ENCODE measurements at places on chromosomes 5 and 9.

- H3K36me3 ChIP-seq = no peaks in the 10 kb centered on the region
- no peak overlapping the region for H3K4me3 ChIP-seq
- peaks cover 28% of the 10 kb centered on the region for H3K4me1 ChIP-seq
- DNase-seq = no peak
- H3K27me3 ChIP-seq = no peaks in the 10 kb centered on the region
- no peak overlapping the region for H3K27ac ChIP-seq
Observed at GRCh38 chr5:150321784-150322183, 19.1 kb upstream of the ARSI start.

GRCh38 chr5:7391814-7392692 lies 3.9 kb upstream of the ADCY2 start:
- peak; percentile 36 for DNase-seq
- no peak overlapping the region for H3K27ac ChIP-seq
- H3K36me3 ChIP-seq = no peaks in the 10 kb centered on the region

DNA sequence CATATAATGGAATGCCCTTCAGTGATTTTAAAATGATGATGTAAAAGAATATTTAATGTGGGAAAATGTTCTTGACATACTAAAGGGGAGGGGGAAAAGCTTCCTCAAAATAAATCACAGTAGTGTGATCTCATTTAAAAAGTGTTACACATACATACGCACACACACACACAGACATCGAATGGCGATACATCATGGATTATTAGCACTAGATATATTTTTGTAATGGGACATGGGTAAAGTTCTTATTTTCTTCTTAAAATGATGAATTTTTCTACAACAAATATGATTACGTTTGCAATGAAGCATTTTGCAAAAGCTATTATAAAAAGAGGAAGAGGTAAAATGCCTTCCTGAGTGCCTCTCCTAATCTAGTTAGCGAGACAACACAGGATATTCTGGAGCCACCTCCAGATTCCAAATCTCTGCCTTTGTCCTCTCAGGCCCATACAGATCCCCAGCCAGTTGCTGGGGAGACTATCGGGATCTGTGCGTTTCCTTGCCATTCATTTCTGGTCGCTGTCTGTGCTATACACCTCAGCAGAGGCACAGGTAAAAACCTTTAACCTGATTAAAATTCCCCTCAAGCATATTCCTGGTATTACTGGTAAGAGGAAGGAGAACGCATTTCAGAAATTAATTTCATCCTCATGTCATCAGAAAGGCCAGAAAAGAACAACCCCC lies 69.6 kb downstream of the SLC28A3 start:
- peaks cover 26% of the 10 kb centered on the region for H3K27me3 ChIP-seq
- no peak for DNase-seq
- no peak overlapping the region for H3K27ac ChIP-seq

- H3K4me3 ChIP-seq = no peak overlapping the region
- H3K4me1 ChIP-seq = peaks cover 2% of the 10 kb centered on the region
- no peaks in the 10 kb centered on the region for H3K36me3 ChIP-seq
- no peaks in the 10 kb centered on the region for H3K27me3 ChIP-seq
- DNase-seq = no peak
Observed at GRCh38 chr9:88889386-88889785, 101.9 kb upstream of the S1PR3 start.

- H3K27me3 ChIP-seq = no peaks in the 10 kb centered on the region
- peaks cover 27% of the 10 kb centered on the region for H3K4me1 ChIP-seq
- peak within 1 kb of the TSS; percentile 94 for H3K4me3 ChIP-seq
- H3K36me3 ChIP-seq = peaks cover 13% of the 10 kb centered on the region
- H3K27ac ChIP-seq = peak within 1 kb of the TSS; percentile 78
Observed at GRCh38 chr5:179806250-179807048, at the start of gene MGAT4B. TSS of gene MGAT4B (minus strand) at chr5:179806866. CDS start at chr5:179806583, 283 bp downstream.

DNA sequence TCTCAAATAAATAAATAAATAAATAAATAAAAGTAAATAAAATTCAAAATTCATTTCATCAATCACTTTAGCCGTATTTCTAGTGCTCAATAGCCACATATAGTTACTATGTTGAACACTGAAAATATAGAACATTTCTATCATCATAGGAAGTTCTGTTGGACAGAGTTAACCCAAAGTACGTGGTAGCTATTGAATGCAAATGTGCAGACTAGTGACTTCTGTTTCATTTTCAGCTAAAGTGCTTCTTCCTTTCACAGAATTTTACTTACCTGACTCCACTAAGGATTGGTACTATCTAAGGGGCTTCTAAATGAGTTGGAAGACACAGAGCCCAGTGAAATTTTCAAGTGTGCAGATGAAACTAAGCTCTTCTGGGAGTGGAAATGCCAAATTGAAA lies 1208.3 kb downstream of the MAT2B start:
- H3K27ac ChIP-seq = no peak overlapping the region
- H3K27me3 ChIP-seq = no peaks in the 10 kb centered on the region
- H3K36me3 ChIP-seq = no peaks in the 10 kb centered on the region
- DNase-seq = no peak
- no peak overlapping the region for H3K4me3 ChIP-seq

- H3K4me3 ChIP-seq = no peak overlapping the region
- DNase-seq = no peak
- H3K4me1 ChIP-seq = no peaks in the 10 kb centered on the region
- no peaks in the 10 kb centered on the region for H3K36me3 ChIP-seq
- H3K27ac ChIP-seq = no peak overlapping the region
- H3K27me3 ChIP-seq = peaks cover 4% of the 10 kb centered on the region
Observed at GRCh38 chr9:304106-304505, 89.4 kb downstream of the DOCK8 start.

GRCh38 chr9:37732952-37733351 lies 20.7 kb upstream of the TRMT10B start:
- no peak overlapping the region for H3K4me3 ChIP-seq
- H3K4me1 ChIP-seq = peaks cover 9% of the 10 kb centered on the region
- no peak for DNase-seq
- no peak overlapping the region for H3K27ac ChIP-seq

DNA sequence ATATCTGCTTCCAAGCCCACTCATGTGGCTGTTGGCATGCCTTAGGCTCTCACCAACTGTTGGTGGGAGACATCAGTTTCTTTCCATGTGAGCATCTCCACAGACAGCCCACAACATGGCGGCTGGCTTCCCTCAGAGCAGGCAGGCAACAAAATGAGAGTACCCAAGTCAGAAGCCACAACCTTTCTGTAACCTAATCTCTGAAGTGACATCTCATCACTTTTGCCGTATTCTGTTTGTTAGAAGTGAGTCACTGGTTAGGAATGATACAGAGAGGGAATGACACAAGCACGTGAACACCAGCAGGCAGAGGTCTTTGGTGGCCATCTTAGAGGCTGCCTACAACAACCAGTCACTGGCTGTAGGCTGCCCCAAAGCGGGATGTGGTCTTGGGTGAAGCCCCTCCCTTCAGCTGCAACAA lies 88.6 kb upstream of the RASGRF2 start:
- H3K36me3 ChIP-seq = peaks cover 34% of the 10 kb centered on the region
- DNase-seq = no peak
- no peak overlapping the region for H3K4me3 ChIP-seq
- no peaks in the 10 kb centered on the region for H3K27me3 ChIP-seq

- H3K27me3 ChIP-seq = no peaks in the 10 kb centered on the region
- H3K4me3 ChIP-seq = peak overlapping the region; percentile 65
- H3K36me3 ChIP-seq = no peaks in the 10 kb centered on the region
- H3K4me1 ChIP-seq = peaks cover 10% of the 10 kb centered on the region
Observed at GRCh38 chr9:129164246-129164930, 13.7 kb downstream of the IER5L start.

DNA sequence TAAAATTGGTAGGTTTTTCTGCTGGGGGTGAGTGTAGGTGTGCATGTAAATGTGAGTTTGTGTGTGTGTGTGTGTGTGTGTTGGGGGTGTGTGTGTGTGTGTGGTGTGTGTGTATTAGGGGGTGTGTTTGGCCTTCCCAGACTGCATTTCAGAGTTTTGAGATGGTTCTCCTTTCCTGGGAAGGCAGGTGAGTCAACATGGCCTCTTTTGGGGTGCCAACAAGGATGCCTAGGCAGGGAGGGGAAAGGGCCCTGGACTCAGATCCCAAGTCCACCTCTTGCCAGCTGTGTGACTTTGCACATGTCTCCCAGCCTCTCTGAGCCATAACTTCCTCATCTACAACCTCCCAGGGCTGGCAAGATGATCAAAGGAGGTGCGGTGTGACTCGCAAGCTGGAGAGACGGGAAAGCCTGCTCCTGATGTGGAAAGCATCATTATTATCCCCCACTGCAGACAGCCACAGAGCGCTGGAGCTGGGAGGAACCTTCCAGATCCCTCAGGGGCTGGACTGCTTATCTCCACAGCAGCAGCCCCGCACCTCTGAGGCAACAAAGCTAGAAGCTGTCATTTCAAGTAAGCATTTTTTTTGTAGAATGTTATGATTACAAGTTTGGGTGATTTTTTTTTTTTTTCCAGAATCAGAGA lies 63.5 kb upstream of the TBC1D2 start:
- peaks cover 10% of the 10 kb centered on the region for H3K4me1 ChIP-seq
- no peak overlapping the region for H3K4me3 ChIP-seq
- H3K27me3 ChIP-seq = no peaks in the 10 kb centered on the region
- no peak for DNase-seq

GRCh38 chr9:642014-642413 lies 199.5 kb upstream of the DMRT1 start:
- no peak for DNase-seq
- H3K27me3 ChIP-seq = no peaks in the 10 kb centered on the region
- peaks cover 2% of the 10 kb centered on the region for H3K4me1 ChIP-seq
- H3K27ac ChIP-seq = no peak overlapping the region
- H3K36me3 ChIP-seq = no peaks in the 10 kb centered on the region

DNA sequence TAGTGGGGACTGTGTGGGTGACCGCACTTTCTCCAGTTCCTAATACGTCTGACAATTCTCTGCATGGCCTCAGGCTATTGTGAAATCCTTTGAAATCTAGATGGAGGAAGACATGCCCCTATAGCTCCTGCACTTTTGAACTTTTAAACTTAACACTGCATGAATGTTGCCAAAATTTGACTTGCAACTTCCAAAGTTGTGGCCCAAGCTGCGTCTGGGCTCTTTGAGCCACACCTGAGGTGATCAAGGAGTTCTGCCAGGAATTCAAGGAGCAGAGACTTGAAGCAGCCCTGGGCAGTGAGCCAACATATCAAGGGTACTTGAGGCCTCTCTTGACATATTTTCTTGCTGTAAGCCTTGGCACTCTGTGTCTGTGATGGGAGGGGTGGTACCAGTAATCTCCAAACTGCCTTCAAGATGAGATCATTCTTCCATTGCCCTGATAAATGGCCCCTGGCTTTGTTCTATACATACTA lies 1336.1 kb upstream of the CDH9 start:
- H3K36me3 ChIP-seq = no peaks in the 10 kb centered on the region
- no peak overlapping the region for H3K4me3 ChIP-seq
- no peaks in the 10 kb centered on the region for H3K4me1 ChIP-seq
- H3K27me3 ChIP-seq = no peaks in the 10 kb centered on the region
- DNase-seq = no peak

DNA sequence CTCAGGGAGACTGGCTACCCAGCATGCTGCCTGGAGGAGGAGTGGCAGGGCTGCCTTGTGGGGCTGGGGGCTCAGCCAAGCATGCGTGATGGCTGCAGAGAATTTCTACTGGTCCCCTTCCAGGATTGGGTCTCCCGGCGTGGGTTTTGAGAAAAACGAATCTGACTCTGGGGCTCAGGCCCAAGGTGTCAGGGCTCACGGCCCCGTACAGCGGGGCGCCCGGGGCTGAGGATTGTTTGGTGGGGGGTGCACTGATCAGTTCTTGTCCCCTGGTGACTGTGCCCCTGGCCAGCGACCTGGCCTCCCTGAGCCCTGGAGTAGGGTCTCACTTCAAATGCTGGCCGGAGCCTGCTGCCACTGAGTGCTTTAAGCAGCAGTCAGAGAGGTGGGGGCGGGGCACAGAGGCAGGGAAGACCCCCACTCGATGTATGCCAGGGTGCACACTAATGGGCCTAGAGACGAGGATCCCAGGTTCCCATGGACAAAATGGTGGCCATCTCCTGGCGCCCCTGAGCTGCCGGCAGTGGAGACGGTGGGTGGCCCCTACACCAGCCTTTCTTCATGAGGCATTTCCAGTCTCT lies 45.5 kb upstream of the RNU6ATAC start:
- no peak overlapping the region for H3K4me3 ChIP-seq
- no peak for DNase-seq
- no peak overlapping the region for H3K27ac ChIP-seq
- H3K27me3 ChIP-seq = no peaks in the 10 kb centered on the region
- peaks cover 25% of the 10 kb centered on the region for H3K4me1 ChIP-seq
- no peaks in the 10 kb centered on the region for H3K36me3 ChIP-seq

DNA sequence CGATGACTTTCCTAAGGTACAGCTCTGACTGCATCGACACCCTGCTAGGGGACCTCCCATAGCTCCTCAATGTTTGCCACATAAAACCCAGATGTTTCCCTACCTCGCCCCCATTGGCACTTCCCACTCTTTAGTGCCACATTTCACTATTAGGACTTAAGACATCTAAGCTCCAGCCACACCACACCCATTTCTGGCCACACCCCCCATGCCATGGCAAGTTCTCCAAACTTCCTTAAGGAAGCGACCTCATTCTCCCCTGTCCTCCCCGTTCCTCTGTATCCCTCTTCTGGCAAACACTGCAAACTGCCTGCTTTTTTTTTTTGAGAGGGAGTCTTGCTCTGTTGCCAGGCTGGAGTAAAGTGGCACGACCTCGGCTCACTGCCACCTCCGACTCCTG lies 62.9 kb downstream of the USP20 start:
- no peaks in the 10 kb centered on the region for H3K27me3 ChIP-seq
- H3K4me3 ChIP-seq = no peak overlapping the region
- no peak overlapping the region for H3K27ac ChIP-seq
- no peak for DNase-seq
- peaks cover 32% of the 10 kb centered on the region for H3K36me3 ChIP-seq

GRCh38 chr5:53603009-53603687 lies 42.7 kb downstream of the NDUFS4 start:
- DNase-seq = no peak
- H3K36me3 ChIP-seq = peaks cover 39% of the 10 kb centered on the region
- H3K27ac ChIP-seq = no peak overlapping the region

DNA sequence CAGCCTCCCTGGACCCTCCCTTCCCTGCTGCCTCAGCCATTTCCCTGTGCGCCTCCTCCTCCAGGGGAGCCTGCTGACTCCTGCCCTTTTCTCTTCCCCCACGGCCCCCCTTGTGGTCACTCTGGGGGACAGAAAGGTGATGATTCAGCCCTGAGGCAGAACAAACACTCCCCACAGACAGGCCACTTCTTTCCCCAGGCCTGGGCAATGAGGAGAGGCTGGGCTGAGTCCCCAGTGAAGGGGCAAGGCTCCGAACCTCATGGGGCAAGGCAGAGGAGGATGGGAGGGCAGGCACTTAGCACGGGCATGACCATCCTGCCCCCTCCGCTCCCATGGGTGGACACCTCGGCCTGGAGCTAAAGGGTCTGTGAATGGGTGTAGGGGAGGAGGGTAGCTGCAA lies 21.0 kb downstream of the CSF1R start:
- no peak for DNase-seq
- H3K27ac ChIP-seq = no peak overlapping the region
- peaks cover 13% of the 10 kb centered on the region for H3K4me1 ChIP-seq
- no peaks in the 10 kb centered on the region for H3K36me3 ChIP-seq

DNA sequence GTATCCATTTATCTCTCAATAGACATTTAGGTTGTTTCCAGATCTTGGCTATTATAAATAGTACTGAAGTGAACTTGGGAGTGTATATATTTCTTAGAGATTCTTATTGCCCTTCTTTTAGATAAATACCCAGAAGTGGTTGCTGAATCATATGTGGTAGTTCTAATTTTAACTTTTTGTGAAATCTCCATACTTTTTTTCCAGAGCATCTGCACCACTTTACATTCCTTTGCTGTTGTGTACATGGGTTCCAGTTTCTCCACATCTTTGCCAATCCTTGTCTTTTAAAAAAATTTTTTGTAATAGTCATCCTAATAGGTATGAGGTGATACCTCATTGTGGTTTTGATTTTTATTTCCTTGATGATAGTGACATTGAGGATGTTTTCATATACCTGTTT lies 303.7 kb downstream of the CCDC171 start:
- no peak for DNase-seq
- no peaks in the 10 kb centered on the region for H3K4me1 ChIP-seq
- H3K36me3 ChIP-seq = no peaks in the 10 kb centered on the region
- no peak overlapping the region for H3K4me3 ChIP-seq
- no peak overlapping the region for H3K27ac ChIP-seq
- H3K27me3 ChIP-seq = no peaks in the 10 kb centered on the region

Data from neuronal stem cell (in vitro differentiated cells).